ENCODE measurements at places on chromosomes 1 and 21.

- DNase-seq = no peak
These were observed 37.3 kb upstream of the ZSWIM5 start for GRCh38 chr1:45243476-45244343.

DNA sequence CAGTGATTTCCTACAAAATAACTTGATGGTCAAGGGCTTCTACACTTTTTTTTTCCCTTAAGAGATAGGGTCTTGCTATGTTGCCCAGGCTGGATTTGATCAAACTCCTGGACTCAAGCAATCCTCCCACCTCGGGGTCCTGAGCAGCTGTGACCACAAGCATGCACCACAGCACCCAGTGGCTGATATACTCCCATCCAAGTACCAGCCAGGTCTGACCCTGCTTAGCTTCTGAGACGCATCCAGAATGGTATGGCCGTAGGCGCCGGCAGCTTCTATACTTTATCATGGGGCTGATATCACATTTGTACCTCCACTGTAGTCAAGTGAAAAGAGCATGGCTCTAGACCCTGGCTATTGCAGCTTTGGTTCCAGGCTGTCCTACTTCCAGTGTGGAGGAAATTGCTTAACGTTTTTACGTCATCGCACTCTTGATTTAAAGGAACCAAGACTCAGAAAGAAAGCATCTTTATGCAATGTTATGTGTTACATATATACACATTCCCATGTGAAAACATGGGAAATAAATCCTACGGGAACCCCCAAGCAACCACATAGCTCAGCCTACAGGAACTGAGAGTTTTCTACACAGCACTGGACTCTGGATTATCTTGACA is 39.5 kb downstream of the PDPN start:
- no peak for DNase-seq

- DNase-seq = no peak
These were observed 126.4 kb upstream of the ARHGEF16 start for GRCh38 chr1:3327936-3328590.

GRCh38 chr1:34603594-34603993 is 151.3 kb upstream of the GJB5 start:
- no peak for DNase-seq

DNA sequence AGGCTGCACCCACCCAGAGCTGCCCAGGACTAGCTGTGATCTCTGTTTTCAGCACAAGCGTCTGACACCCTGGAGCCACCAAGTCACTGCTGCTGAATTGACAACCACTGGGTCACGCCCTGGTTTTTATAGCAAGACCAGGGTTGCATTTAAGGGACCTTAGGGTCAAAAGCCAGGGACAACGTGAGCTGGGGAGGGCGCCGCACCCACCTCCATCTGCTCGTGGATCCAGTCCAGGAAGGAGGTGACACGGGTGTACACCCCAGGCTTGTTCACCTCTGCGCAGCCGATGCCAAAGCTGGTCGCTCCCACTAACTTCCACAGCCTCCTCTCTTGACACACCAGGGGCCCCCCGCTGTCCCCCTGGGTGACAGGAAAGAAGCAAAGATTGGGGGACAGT is 9.2 kb upstream of the TFF1 start:
- no peak for DNase-seq

DNA sequence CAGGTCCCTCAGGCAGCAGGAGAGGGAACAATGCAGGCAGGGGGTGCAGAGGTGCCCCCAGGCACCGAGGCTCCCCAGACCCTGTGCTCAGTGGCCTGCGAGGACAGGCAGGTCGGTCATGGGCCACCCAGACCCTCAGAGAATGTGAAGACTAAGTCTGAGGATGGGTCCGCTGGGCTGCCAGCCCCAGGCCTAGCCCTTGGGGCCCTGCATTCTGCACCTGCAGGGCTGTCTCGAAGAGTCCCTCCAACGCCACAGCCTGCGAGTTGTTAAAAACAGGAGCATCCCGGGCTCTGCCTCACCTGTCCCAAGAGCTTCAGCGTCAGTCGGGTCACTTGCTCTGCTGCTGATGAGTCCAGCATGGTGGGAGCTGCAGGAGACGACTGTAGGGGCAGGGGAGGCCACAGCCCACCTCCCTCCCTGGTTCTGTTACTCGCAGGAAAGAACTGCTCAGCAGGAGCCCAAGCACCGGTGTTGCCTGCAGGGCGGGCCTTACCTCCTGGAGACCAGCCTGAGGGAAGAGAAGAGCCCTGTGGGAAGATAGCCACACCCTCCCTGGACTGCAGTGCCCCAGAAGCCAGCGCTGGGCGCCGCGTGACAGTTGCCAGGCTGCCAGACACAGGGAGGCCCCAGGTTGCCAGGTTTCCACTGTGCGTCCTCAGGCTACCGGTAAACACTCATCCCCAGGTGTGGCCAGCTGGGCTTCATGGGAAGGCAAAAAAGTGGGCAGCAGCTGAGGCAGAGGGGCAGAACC is 5.8 kb downstream of the C21orf58 start:
- DNase-seq = no peak

- DNase-seq = peak; percentile 55
These were observed 7.1 kb downstream of the AMIGO1 start for GRCh38 chr1:109502364-109502851.

- no peak for DNase-seq
These were observed 281.6 kb upstream of the FMN2 start for GRCh38 chr1:239810061-239810481.

DNA sequence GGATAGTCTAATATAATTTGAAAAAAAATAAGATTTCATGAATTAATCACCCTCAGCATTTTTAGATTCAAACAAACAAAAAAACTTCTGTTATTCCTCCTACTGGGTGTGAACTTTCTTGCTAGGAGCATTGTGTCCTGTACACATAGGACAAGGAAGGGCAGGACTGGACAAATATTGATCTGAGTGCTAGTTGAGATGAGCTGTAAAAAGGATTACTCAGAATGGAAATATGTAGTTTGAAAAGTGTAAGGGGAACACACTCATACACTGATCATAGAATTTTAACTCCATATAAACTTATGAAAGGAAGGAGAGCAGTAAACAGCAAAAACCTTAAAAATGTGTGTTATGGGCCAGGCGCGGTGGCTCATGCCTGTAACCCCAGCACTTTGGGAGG is 156.5 kb upstream of the ZNF648 start:
- no peak for DNase-seq

GRCh38 chr1:119791377-119791776 is 19.9 kb downstream of the REG4 start:
- DNase-seq = no peak

- DNase-seq = no peak
These were observed 1.5 kb upstream of the FBLIM1 start for GRCh38 chr1:15757016-15757543.

GRCh38 chr1:36279110-36279788 is 26.9 kb upstream of the SH3D21 start:
- no peak for DNase-seq
